CD4-positive, alpha-beta T cell treated with Interleukin-10 for 1 hour (primary cell): ENCODE measurements at places on chromosomes 6 and 20.

DNA sequence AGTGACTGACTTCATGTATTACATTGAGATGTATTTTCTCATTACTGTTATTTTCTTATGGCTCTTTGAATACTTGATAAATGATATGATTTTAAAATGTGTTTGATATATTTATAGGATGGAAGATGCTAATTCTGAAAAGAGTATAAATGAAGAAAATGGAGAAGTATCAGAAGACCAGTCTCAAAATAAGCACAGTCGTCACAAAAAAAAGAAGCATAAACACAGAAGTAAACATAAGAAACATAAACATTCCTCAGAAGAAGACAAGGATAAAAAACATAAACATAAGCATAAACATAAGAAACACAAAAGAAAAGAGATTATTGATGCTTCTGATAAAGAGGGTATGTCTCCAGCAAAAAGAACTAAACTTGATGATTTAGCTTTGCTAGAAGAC lies 47.5 kb downstream of the FAM217A start:
- DNase-seq = no peak

GRCh38 chr20:64069614-64070243 lies 6.7 kb downstream of the TCEA2 start:
- no peak for DNase-seq

GRCh38 chr20:47785854-47786764 lies 828 bp upstream of the SULF2 start:
- no peak for DNase-seq

DNA sequence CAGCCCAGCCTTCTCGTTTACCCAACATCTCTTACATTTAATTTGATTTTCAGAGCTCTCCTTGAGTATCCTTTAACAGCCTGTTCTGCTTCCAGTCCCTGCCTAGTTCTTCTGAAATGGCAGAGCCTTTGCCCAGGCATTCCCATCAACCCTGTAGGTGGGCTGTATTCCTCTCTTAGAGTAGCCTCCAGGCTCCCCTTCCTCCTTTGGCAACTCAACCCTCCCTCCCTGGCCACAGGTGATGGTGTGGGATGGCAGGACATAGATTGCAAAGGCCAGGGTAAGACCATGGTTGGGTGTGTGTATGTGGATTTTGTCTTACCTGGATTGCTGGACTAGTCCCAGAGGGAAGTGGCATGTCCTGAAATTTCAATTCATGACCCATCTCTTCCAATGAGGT lies 125.4 kb downstream of the F13A1 start:
- no peak for DNase-seq

GRCh38 chr20:8858181-8858787 lies 210.6 kb upstream of the PLCB4 start:
- no peak for DNase-seq

- DNase-seq = no peak
Observed at GRCh38 chr20:40957265-40957760, 71.3 kb upstream of the TOP1 start.
